Right ventricle myocardium superior (tissue), 1 donor: ENCODE measurements at places on chromosomes 1 and 21. TPM values are rescaled to one million over a fixed set of nuclear protein-coding genes. Genes with fewer than 3 reads are reported as not detected.
A peak's percentile ranks its signal among the peaks of the same experiment; 100 is the strongest.

C1orf56 gene
- total RNA-seq, result 7.3 TPM

MNDA gene
- total RNA-seq, result 2.9 TPM

DNA sequence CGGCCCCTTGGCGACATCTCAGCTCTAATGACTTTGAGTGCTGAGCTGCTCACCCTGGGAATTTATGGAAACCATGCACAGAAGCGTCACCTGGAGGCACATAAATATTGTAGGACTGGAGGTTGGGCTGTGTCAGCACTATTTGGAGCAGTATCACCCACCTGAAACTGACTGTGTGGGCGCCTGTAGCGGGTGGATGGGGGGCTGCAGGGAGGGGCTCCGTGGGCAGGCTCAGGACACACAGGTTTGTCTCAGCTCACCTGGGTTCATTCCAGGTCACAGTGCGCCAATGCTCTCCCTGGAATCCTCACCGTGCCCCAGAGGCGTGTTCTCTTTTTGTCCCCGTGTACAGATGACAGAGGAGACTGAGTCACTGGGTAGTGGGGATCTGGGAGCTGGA lies 74.8 kb upstream of the ACTL8 start:
- no peak for DNase-seq

DNA sequence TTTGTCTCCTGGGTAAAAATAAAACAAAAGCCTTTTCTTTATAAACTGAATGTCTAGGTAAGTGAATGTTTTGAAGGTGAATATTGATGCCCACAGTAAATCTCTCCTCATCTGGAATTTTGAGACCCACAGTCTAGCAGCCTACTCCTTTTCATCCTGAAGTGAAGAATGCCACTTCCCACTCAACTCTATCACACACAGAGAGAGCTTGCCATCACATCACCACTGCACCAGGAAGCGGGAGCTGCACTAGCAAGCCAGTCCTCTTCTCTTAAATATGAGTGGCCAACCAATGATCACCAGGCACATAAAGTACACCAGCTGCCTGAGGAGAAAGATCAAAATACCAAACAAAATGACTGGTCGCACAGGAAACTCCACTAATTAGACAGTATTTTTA lies 140.8 kb downstream of the MRPL39 start:
- no peak for DNase-seq

GRCh38 chr1:221439747-221440501 lies 302.0 kb downstream of the DUSP10 start:
- no peak for DNase-seq

GRCh38 chr1:19009126-19009881 lies 52.8 kb upstream of the IFFO2 start:
- DNase-seq, result no peak

GRCh38 chr1:206691604-206692003 lies 6.9 kb downstream of the MAPKAPK2 start:
- peak; percentile 50 for DNase-seq

- DNase-seq, result no peak
These were observed 22.7 kb downstream of the UTP25 start for GRCh38 chr1:209850342-209850979.

IL22RA1 gene
- 0.16 TPM for total RNA-seq

KANK4 gene
- total RNA-seq, result 0.38 TPM

PRAMEF9 gene
- total RNA-seq, result not detected

OR2L5 gene
- total RNA-seq, result not detected
